ENCODE measurements at places on chromosomes 12 and 14. TPM values are rescaled to one million over a fixed set of nuclear protein-coding genes. Genes with fewer than 3 reads are reported as not detected.

CPNE6 gene
- not detected for total RNA-seq

CAPS2 gene
- total RNA-seq = 7.4 TPM

ACRBP gene
- total RNA-seq = 0.42 TPM

LRRC10 gene
- total RNA-seq = not detected

LYSET gene
- total RNA-seq = 9.1 TPM

GLIPR1L1 gene
- total RNA-seq = not detected

RERGL gene
- 1.7 TPM for total RNA-seq

FERMT2 gene
- 19.3 TPM for total RNA-seq

SLCO1C1 gene
- not detected for total RNA-seq

DHRS2 gene
- total RNA-seq = not detected

KLHL33 gene
- 0.36 TPM for total RNA-seq

DPF3 gene
- 1.1 TPM for total RNA-seq

C12orf50 gene
- not detected for total RNA-seq

DIO2 gene
- total RNA-seq = 6.0 TPM

HOXC13 gene
- 14.9 TPM for total RNA-seq

NKX2-8 gene
- 1.2 TPM for total RNA-seq

B3GNT4 gene
- total RNA-seq = 8.3 TPM

RNU4-1 gene
- under 0.01 TPM for total RNA-seq

TMCC3 gene
- 13.8 TPM for total RNA-seq

SLC25A21 gene
- 0.08 TPM for total RNA-seq

COA8 gene
- total RNA-seq = 29.9 TPM

OR6C76 gene
- total RNA-seq = not detected

ALX1 gene
- total RNA-seq = 1.1 TPM

CCDC175 gene
- not detected for total RNA-seq

KCNMB4 gene
- 4.4 TPM for total RNA-seq

SCARB1 gene
- 33.7 TPM for total RNA-seq

CISTR gene
- not detected for total RNA-seq

BCL2L2 gene
- 66.6 TPM for total RNA-seq

AP4S1 gene
- 7.4 TPM for total RNA-seq

All from lower leg skin (tissue), 4 donors.